NCI-H446 (cell line): ENCODE measurements at places on chromosomes 6 and 20.

DNA sequence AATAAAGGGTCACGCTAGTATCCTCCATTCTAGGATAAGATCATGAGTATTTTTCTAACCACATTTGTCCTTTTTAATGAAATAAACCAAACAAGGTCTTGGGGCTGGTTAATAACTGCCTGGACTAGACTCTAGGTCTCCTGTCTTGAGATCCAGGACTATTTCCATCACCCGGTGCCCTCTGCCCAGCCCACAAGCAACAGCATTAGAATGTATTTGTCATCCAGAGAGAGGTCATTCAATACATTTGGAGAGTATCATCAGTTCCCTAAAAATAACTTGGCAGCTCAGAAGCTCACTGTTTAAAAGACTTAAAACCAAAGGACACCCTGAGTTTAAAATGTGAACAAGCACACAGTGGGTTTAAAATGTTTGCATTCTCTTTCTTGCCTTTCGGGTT is 4.4 kb upstream of the RBM24 start:
- no peak for DNase-seq

DNA sequence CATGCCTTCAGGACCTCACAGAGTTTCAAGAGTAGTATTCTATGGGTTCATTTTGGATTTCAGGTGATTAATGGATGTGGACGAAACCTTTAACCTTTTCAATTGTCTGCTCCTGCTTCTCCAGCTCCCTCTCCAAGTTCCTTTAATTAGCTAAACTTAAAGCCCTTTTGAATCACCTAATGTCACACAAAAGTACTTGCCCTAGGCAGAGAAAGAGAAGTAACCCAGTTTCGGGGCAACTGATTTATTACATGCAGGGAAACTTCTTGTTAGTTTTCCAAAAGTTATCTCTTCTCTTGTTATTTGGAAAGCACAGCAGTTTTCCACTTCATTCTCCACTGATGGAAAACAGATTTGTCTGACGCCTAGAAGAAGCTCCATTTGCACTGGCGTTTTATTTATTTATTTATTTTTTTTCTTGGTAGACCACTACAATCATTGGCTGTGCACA is 407.7 kb upstream of the JARID2 start:
- no peak for DNase-seq

GRCh38 chr20:4959592-4959991 is 41.7 kb downstream of the SLC23A2 start:
- DNase-seq: no peak

DNA sequence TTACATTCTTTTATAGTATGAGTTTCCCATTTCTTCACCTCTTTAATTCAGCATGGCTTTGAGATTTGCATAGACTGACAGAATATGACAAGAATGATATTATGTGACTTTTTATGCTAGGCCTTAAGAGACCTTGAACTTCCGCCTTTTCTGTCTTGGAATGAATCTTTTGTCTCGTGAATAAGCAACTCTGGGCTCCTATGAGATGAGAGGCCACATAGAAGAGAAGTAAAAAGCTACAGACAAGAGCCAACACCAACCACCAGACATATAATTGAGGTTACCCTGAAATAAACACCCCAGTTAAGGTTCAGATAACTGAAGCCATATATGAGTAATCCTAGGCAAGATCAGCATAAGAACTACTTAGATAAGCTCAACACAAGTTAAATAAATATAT is 600.8 kb downstream of the MEI4 start:
- no peak for DNase-seq

- no peak for DNase-seq
Measured at GRCh38 chr6:93418033-93418407, 1.3 kb downstream of the EPHA7 start.

DNA sequence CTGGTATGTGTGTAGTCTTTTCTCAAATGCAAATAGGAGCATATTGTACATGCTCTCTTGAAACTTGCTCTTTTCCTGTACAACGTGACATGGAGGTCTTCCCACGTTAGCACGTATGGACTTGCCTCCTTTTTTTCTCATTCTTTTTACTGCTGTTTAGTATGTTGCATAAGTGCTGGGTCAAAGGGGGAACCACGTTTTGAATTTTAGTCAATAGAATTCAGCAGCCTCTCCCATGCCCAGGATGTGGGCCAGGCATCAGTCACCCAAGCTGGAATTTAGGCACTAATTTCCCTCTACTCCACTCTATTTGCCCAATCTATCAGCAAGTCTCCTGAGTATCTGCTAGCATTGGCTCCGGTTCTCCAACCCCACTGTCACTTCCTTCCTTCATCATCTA is 41.5 kb upstream of the RNF24 start:
- DNase-seq: no peak
